ENCODE measurements at places on chromosomes 2 and 18. TPM values are rescaled to one million over a fixed set of nuclear protein-coding genes. Genes with fewer than 3 reads are reported as not detected.

DNA sequence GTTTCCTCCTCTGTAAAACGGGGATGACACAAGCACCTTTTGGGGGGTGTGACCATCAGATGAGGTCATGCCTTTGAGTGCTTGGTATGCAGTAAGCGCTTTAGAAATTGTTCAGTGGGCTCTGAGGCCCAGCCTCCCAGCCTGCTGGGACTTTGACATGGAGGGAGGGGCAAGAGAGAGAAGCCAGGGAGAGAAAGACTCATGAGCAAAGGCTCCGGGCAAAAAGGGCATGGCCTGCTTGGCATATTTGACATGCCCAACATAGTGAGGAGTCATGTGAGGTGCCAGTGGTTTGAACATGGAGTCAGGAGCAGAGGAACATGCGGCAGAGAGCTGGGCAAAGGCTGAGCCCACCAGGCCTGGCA, 14.0 kb downstream of the TNS1 start:
- no peak overlapping the region for H3K4me3 ChIP-seq
- DNase-seq: no peak
- no peaks in the 10 kb centered on the region for H3K4me1 ChIP-seq
- H3K27me3 ChIP-seq: peaks cover 10% of the 10 kb centered on the region
- H3K27ac ChIP-seq: no peak overlapping the region

B4GALT6 gene
- total RNA-seq: not detected

ZSWIM2 gene
- total RNA-seq: not detected

DNA sequence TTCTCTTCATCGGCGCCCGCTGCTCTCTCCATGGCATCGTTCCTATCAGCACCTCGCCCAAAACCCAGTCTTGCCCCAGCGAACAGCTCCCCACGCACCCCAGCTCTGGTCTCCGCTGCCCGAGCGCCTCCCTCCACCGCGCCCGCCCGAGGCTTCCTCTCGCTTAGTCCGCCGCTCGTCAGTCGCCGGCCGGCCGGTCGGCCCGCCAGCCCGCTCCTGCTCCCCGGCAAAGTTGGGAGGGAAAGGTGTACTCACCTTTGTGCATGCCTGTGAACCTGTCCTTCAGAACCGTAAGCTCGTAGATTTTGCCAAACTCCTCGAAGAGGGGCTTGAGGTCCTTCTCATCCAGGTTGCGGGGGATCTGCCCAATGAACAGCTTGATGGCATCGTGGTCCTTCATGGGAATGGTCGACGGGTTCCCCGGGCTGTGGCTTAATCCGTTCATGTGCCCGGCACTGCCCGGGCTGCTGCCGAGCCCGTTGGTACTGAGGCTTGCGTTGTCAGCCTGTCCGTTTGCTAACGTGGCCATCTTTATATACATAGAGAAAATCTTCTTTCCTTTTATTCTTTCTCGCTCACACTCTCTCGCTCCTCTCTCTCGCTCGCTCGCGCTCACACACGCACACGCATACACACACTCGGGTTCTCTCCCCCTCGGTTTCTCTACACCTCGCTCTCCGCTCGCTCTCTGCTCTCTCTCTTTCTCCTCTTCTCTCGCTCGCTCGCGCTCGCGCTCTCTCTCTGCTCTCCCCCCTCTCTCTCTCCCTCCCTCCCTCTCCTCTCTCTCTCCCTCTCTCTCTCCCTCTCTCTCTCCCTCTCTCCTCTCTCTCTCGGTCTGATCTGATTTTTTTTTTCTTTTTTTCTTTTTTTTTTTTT, at the start of gene CELF4:
Gene CELF4, minus strand, starts transcription at position 698 of the 876 bp plus-strand sequence.
- no peak for DNase-seq
- no peak within 1 kb of the TSS for H3K27ac ChIP-seq
- peaks cover 17% of the 10 kb centered on the region for H3K4me1 ChIP-seq
- peaks cover 61% of the 10 kb centered on the region for H3K27me3 ChIP-seq

- peaks cover 95% of the 10 kb centered on the region for H3K4me1 ChIP-seq
- H3K36me3 ChIP-seq: peaks cover 19% of the 10 kb centered on the region
- peak; percentile 39 for DNase-seq
- peak overlapping the region; percentile 78 for H3K27ac ChIP-seq
- H3K27me3 ChIP-seq: no peaks in the 10 kb centered on the region
These were observed 10.9 kb downstream of the INPP4A start for GRCh38 chr2:98455494-98455976.

GRCh38 chr2:8551622-8552074, 130.2 kb upstream of the ID2 start:
- H3K27me3 ChIP-seq: no peaks in the 10 kb centered on the region
- DNase-seq: no peak
- H3K4me1 ChIP-seq: peaks cover 25% of the 10 kb centered on the region
- H3K36me3 ChIP-seq: no peaks in the 10 kb centered on the region

UNC80 gene
- total RNA-seq: not detected

DNA sequence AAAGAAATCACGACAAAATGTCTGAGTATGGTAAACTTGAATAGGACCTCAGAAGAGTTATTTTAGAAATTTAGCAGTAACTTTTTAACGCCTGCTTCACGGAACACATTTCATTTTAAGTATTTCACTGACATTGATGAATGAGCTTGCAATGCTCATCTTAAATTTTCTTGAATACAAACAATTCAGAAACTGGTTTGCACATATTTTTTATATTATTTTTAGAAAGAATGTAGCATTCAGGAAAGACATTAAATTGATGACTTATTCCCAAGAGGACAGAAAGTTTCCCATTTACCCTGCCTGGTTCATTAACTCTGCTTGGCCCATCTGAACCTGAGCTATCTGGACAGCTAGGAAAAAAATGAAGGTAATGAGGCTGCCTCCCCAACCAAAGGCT, 89.3 kb downstream of the MBD2 start:
- H3K4me1 ChIP-seq: no peaks in the 10 kb centered on the region
- H3K4me3 ChIP-seq: no peak overlapping the region
- no peak overlapping the region for H3K27ac ChIP-seq
- H3K36me3 ChIP-seq: peaks cover 11% of the 10 kb centered on the region
- H3K27me3 ChIP-seq: no peaks in the 10 kb centered on the region

CHRND gene
- not detected for total RNA-seq

CDH2 gene
- total RNA-seq: not detected

DNA sequence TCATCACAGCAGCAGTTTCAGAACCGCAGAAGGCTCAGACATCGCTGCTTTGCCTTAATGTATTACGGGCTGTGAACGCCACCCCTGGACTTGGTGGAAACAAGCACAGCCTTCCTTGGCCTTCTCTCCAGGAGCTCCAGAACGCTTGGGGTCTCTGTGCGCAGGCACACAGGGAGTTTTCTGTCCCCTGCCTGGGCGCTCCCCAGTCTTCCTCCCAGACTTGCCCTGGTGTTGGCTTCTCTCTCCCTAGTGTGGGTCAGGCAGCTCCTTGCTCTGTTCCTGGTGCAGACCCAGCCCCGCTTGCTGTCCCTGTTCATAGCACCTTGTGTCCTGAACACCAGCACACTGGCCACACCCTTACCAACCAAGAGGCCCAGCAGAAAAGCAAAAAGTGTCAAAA, 103.6 kb downstream of the FAM210A start:
- no peak overlapping the region for H3K4me3 ChIP-seq
- peaks cover 21% of the 10 kb centered on the region for H3K4me1 ChIP-seq
- peaks cover 11% of the 10 kb centered on the region for H3K36me3 ChIP-seq
- no peak overlapping the region for H3K27ac ChIP-seq
- DNase-seq: no peak
- H3K27me3 ChIP-seq: no peaks in the 10 kb centered on the region

FBXO41 gene
- 28.0 TPM for total RNA-seq

DNA sequence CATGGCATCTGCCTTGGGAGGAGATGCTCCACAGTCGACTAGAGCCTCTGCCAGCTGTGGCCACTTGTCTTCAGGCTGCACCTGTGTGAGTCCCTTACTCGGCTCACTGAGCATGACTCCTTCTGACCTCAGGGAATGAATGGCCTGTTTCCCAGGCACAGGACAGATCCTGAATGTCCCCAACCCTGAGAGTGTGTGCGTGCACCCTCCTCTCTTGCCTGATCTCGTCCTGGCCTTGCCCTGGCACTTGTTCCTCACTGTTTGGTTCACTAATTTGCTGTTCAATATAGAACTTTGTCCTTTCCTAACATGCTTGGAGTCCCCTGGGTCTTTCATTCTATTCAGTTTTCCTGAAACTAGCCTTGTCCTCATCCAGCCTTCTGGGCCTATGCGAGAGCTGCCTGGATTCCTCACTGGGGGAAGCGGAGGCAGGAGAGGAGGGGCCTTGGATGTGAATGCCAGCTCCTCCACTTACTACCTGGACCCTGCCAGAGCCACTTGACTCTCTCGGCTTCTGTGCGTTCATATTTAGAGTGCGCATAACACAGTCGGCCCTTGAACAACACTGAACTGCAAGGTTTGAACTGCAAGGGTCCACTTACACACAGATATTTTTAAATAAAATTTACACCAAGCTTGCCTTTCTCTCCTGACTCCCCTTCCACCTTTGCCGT, 184.8 kb downstream of the ACKR3 start:
- no peaks in the 10 kb centered on the region for H3K4me1 ChIP-seq
- H3K4me3 ChIP-seq: no peak overlapping the region
- DNase-seq: no peak
- no peak overlapping the region for H3K27ac ChIP-seq
- no peaks in the 10 kb centered on the region for H3K36me3 ChIP-seq

DNA sequence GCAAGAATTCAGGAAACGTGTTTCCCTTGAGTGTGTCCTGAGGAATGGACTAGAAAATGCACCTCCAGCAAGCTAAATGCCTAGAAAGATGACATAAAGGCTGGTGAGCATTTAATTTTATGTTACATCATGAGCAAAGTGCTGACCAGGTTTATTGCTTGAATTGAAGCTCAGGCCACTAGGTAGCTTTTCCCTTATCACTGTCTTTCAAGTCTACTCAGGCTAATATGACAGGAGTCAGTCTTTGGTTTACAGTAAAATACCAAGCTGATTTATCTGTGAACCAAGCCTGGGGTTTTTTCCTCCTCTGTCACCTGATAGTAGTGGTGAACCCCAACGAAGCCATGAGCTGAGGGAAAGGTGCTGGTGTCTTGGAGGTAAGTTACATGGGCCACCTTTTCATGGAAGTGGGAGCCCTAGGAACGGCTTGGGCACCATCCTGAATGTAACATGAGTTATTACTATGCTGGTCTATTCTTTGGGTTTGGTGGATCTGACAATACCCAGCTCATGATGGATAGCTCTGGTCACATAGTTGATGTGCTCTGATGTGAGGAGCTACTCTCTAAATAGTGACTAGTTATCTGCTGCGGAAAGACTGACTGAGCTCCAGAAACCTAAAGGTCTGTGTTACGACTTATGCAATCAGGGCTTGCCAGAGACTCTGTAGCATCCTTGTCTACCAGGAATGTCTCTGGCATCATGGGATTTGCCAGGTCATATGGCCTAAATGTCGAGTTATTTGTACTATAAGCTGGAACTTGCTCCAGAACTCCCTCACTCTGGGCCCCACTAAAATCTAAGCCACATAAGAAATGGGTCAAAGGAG, 39.8 kb downstream of the NUP35 start:
- DNase-seq: no peak
- no peak overlapping the region for H3K27ac ChIP-seq
- peaks cover 5% of the 10 kb centered on the region for H3K36me3 ChIP-seq
- H3K4me3 ChIP-seq: no peak overlapping the region

CCDC121 gene
- total RNA-seq: 1.8 TPM

GRCh38 chr2:144194326-144195071, 325.4 kb downstream of the ZEB2 start:
- H3K4me1 ChIP-seq: peaks cover 3% of the 10 kb centered on the region
- no peaks in the 10 kb centered on the region for H3K36me3 ChIP-seq
- no peak for DNase-seq
- H3K27me3 ChIP-seq: no peaks in the 10 kb centered on the region
- no peak overlapping the region for H3K4me3 ChIP-seq

- H3K27me3 ChIP-seq: peaks cover 2% of the 10 kb centered on the region
- no peaks in the 10 kb centered on the region for H3K36me3 ChIP-seq
- DNase-seq: no peak
- no peaks in the 10 kb centered on the region for H3K4me1 ChIP-seq
- H3K4me3 ChIP-seq: no peak overlapping the region
These were observed 162.4 kb downstream of the DDX1 start for GRCh38 chr2:15753811-15754702.

CLEC4F gene
- not detected for total RNA-seq

DNA sequence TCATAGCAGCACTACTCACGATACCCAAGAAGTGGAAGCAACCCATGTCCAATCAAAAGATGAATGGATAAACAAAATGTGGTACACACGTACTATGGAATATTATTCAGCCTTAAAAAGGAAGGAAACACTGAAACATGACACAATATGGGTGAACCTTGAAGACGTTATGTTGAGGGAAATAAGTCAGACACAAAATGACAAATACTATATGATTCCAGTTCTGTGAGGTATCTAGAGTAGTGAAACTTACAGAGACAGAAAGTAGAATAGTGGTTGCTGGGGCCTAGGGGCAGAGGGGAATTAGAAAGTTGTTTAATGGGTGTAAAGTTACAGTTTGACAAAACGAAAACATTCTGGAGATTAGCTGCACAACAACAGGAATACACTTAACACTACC, 24.7 kb downstream of the TLK1 start:
- peak overlapping the region; percentile 6 for H3K27ac ChIP-seq
- peaks cover 71% of the 10 kb centered on the region for H3K4me1 ChIP-seq
- no peak for DNase-seq
- H3K36me3 ChIP-seq: peaks cover 13% of the 10 kb centered on the region
- H3K27me3 ChIP-seq: no peaks in the 10 kb centered on the region

GRCh38 chr2:18792684-18793083, 203.3 kb upstream of the NT5C1B start:
- DNase-seq: no peak
- H3K27ac ChIP-seq: no peak overlapping the region
- no peaks in the 10 kb centered on the region for H3K27me3 ChIP-seq
- H3K4me3 ChIP-seq: no peak overlapping the region
- H3K36me3 ChIP-seq: peaks cover 7% of the 10 kb centered on the region
- peaks cover 2% of the 10 kb centered on the region for H3K4me1 ChIP-seq

PER2 gene
- total RNA-seq: 10.3 TPM

GORASP2 gene
- 74.7 TPM for total RNA-seq

- peaks cover 62% of the 10 kb centered on the region for H3K4me1 ChIP-seq
- H3K4me3 ChIP-seq: no peak overlapping the region
- no peaks in the 10 kb centered on the region for H3K27me3 ChIP-seq
These were observed 31.6 kb upstream of the CASP10 start for GRCh38 chr2:201151127-201151981.

DNA sequence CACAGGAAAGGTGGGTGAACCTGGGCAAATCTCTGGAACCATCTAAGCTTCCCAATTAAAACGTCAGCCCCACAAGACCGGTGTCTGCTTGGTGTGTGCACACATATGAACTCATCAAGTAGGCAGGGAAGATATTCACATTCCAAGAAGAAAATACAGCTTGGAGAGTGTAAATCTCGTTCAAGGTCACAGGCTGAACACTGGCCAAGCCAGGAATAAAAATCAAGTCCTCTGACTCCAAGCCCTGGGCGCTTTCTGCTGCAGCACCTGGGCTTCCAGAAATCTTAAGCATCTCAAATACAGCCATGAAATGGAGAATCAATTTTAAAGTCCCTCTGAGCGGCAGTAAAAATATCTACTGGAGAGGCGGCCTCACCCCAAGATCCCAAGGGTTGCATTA, 150.9 kb downstream of the TWIST2 start:
- no peak overlapping the region for H3K27ac ChIP-seq
- H3K4me3 ChIP-seq: no peak overlapping the region
- peaks cover 2% of the 10 kb centered on the region for H3K27me3 ChIP-seq
- no peaks in the 10 kb centered on the region for H3K4me1 ChIP-seq
- no peak for DNase-seq
